ENCODE measurements at places on chromosomes 5 and 9.

GRCh38 chr9:87716141-87716540 lies 9.8 kb upstream of the CTSL start:
- no peak for DNase-seq

DNA sequence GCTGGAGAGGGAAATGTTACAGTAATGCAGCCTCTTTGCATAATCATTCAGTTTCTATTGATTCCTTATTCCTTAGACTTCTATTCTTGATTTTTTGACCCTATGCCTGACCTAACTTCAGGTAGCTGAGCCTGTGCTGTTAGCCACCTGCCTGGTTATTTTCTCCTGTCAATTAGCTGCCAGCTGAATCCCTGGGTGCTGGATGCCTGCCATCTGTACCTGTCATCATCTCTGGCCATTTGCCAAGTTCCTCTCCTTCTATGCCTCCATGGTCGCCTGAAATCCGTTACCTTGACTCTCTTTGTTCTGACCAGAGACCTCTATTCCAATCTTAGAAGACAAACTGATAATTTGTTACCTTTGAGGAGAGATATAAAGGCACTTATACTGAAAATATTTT lies 178.3 kb downstream of the CAVIN4 start:
- DNase-seq: peak; percentile 50

GRCh38 chr5:12837592-12837991 lies 933.3 kb upstream of the CTNND2 start:
- no peak for DNase-seq

DNA sequence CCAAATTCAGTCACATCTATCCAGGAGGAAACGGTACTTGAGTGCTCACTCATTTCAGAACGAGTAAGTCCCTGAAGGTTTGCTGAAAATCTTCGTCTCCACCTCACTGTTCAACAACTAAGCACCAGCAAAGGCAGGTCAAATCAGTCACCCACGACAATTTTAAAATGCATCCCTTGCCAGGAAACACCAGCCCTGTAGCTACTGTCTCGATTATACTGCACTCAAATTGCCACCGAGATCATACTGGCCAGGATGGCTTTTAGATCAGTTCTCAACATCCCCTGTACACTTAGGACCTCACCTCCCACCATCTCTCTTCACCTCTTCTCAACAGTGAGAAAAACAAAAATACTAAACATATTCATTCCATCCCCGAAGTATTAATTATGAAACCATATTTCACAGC lies 298.6 kb downstream of the AGTPBP1 start:
- no peak for DNase-seq

DNA sequence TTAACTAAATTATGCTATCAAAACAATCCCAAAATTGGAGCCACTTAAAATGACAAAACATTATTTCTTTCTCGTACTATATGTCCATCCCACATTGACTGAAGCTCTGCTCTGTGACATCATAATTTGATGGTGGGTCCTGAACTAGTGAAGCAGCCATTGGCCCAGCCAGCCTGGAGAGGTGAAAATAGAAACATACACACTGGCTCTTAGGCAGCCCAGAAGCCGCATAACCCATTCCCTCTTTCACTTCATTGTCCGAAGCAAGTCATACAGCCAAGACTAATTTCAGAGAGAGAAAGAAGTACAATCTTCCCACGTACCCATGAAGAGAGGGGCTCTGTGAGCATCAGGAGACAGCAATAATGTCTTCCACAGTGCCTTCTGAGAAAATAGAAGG lies 342.5 kb downstream of the NFIB start:
- no peak for DNase-seq

DNA sequence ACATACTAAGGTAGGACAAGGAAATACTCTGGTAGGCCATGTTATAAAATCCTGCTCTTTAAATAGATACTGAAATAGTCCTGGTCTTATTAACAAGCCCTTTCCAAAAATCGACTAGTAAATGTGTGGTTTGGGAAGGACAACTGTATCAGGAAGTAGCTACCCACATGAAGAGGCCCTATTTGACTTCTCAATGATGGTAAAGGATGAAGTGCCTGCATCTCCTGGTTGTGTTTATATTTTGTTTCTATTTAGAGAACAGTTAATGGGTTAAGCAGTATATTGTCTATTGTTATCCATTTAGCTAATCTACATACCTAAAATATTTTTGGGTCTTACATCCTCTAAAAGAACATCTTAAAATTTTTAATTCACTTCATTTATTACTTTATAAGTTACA lies 12.5 kb downstream of the GDF9 start:
- DNase-seq: no peak

DNA sequence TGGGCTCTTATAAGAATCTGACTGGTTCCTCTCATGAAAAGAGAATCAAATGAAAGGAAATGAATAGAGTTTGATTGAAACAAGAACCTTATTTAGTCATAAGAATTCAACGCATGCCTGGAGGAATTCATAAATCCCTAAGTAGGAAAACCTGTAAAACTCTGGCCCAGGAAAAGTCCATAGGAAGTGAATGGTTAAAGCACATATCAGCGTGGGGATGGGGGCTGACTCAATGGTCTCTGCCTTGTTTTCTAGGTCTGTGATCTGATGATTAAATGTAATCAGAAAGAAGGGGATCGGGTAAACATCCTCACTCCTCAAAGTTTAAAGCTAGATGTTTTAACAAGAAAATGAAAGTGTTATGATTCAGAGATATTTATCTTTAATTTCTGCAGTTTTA lies 759.4 kb upstream of the C9orf72 start:
- no peak for DNase-seq

DNA sequence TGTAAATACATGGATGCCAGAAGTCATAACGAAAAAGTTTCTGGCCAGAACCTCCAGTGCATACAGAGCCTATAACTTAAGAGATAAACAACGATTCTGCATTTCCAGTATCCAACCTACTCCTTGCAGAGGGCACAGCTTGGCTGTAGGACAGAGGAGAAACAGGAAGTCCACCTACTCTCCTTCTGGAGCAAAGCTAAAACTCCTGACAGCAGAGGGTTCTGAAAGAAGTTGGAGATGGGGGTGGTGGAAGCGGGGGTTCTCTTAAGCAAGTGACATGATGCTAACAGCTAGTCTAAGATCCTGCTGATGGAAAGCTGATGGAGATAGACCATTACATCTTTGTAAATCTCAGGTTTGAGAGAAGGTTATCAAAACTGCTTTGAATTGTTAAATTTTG lies 35.5 kb upstream of the CTNNAL1 start:
- DNase-seq: no peak

DNA sequence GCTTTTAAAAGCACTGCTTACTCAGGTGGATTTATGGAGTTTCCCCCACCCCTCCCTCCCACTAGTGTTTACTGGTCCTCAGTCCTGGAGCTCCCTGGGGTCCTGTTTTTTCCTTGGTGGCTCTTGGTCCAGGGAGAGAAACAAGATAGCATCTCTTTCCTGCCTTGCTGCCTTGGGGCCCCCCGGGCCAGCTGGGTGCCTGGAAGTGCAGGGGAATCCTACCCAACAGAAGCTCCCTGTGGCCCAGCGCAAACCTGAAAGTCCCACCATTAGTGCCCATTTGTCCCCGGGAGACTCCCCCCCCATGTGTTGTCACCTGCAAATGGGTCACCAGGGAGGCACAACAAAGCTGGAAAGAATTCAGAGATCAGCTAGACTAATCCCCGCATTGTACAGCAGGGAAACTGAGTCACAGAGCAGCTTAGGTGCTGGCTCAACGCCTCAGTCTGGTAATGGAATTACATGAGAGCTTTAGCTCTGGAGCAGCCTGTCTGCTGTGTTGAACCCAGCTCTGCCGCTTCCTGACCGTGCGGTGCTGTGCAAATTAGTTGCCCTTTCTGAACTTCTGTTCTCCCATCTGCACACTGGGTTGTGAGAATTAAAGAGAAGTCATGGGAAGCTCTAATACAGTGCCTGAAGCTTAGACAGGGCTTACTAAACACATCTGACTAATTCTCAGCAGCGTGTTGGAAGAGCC lies 38.2 kb downstream of the DAB2IP start:
- DNase-seq: no peak

- DNase-seq: no peak
These were observed 100.6 kb upstream of the NREP start for GRCh38 chr5:111857623-111858022.

- no peak for DNase-seq
These were observed 100.3 kb upstream of the PCSK1 start for GRCh38 chr5:96533371-96533770.

DNA sequence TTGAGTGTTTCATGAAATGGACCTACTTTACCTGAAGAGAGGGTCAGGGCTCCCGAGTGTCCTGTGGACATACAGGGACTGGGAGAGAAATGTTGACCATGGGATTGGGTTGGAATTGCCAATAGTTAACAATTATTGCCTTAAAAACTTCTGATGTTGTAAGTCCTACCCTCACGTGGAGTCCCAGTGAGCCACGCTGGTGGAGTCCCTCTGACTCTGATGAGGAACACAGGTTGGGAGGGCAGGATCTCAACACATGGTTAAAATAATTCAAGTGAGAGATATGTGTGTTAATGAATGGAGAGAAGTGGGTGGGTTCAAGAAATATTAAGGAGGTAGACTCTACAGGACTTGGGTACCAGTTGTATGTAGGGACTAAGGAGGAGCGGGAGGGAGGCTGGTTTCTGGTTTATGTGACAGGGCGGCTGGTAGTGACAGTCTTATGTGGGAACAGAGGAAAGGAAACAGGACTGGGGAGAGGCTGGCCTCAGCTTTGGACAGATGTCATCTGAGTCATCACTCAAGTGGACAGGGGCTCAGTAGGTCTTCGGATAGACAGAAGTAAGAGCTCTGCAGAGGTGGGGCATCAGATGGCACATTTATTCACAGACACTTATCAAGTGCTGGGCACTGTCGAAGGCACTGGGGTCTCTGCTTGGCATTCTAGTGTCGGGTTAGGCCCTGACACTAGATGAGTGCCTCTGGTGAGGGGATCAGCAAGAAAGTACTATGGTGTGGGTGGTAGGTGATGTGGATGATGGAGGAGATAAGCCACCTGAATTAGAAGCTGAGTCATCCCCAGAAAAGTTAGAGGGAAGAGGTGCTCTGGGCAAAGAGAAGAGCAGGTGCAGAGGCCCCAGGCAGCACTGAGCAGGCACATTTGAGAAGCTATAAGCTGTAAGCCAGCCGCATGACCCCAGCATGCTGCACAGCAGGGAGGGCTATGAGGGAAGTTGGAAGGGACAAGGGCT lies 27.2 kb downstream of the MAML1 start:
- DNase-seq: no peak

DNA sequence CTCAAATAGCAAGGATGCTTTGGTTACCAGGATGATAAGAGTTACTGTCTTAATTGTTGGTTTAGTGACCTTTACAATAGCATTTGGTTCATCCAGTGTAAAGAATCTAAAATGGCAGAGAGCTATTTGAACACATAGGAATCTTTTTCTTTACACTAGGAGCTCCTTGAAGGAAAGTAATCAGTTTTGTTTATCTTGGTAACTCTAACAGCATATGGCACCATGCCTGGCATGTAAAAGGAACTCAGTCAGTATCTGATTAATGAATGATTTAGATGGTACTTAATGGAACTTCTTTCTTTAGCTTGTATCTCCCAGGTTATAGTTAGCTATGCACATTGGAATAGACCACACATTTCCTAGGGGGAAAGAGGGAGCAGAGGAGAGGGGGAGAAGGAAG lies 9.9 kb downstream of the PSMD5 start:
- no peak for DNase-seq

Measured in LoVo (cell line).